ENCODE measurements at places on chromosomes 11 and 22.

DNA sequence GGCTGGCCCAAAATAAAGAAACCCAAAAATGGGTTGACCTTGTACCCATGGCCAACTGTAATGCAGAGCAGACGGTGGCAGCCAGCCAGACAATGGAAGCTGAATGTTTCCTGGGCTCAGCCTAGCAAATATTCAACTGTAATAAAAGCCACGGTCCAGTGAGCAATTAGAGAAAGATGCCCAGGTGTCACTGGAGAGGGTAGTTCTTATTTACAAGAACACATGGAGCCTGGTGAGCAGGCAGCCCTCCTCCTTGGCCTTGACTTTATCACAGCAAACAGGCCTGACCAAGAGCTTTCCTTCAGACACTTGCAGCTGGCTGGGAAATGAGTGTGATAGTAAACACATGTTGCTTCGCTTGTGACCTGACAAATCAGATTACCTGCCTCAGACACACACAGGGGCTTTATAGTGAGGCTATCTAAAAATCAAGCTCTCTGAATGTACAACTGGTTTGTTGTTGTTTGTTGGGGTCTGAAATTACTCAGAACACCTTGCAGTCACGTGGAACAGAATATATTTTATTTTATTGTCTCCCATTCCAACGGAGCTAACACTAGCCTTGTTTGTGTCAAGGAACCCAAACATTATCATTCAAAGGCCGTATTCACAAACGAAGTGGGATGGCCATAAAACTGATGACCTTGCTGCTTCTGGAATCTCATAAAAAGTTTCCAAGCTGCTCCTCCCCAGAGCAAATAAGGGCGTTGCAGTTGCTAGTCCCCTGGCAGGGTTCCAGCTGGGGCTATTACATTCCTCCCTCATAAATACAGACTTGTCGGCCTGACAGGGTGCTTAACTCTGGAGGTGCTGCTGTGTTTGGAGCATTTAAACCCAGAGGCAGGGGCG is 161.1 kb downstream of the BBOX1 start:
- DNase-seq = peak; percentile 82

GRCh38 chr11:134754521-134755198 is 342.6 kb upstream of the B3GAT1 start:
- DNase-seq = no peak

GRCh38 chr11:118672846-118673245 is 6.6 kb downstream of the TREH start:
- no peak for DNase-seq

DNA sequence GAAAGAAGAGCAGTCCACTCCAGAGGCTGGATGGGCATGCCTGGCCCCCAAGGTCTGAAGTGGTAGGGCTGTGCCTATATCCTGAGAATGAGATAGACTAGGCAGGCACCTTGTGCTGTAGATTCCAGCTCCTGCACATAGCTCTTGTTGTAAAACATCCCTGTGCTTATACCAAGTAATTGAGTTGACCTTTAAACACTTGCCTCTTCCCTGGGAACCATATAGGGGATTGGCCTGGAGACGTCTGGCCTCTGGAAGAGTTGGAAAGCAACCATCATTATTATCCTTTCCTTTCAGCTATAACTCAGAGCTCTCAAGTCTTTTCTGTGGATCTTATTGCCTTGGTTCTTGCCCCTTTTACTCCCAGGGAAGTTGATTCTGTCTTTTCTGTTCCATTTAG is 15.1 kb downstream of the LIMK2 start:
- DNase-seq = no peak

- no peak for DNase-seq
These were observed 72.3 kb downstream of the ARFGAP2 start for GRCh38 chr11:47104261-47104950.

DNA sequence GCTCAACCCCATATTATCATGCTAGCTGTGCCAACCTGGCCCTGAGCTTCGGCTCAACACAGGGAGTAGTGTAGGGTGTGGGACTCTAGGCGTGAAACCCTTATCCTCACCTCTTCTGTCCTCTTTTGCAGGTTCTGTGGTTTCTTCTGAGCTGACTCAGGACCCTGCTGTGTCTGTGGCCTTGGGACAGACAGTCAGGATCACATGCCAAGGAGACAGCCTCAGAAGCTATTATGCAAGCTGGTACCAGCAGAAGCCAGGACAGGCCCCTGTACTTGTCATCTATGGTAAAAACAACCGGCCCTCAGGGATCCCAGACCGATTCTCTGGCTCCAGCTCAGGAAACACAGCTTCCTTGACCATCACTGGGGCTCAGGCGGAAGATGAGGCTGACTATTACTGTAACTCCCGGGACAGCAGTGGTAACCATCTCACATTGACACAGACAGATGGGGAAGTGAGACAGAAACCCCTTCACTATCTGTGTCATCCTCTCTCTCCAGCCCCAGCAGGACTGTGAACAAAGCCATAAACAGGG is 76.4 kb downstream of the GGTLC2 start:
- no peak for DNase-seq

DNA sequence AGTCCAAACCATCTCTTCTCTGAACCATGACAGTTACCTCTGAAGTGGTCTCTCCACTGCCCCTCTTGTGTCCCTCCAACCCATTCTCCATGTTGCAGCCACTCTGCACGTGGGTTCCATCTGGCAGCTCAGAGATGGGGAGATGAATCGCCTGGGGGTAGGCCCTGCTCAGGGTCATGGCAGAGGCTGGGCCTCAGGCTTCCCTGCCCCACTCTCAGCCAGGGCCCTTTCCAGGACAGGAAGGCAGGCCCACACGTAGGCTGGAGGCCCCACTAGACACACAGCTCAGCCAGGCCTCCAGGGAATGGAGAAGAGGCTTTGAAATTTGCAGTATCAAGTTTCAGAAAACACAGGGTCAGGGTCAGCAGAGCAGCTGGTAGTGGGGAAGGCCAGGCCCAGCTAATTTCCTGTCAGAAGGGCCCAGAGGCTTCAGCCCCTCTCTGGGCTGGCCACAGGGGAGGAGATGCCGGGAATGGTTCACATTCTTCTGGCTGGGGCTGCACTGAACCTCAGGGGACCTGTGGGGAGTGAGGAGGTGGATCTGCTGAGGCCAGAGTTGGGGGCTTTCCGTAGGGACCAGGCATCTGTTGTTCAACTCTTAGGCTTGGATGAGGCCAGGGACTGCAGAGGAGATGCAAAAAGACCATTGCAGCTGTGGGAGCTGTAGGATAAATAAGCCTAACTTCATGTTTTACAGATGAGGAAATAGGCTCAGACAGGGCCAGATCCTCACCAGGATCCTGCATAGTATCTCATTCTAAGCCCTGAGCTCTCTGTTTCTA is 101.6 kb downstream of the SWAP70 start:
- peak; percentile 28 for DNase-seq

GRCh38 chr11:123219066-123219690 is 24.1 kb upstream of the CLMP start:
- DNase-seq = no peak

- DNase-seq = no peak
These were observed 7.1 kb downstream of the TRIOBP start for GRCh38 chr22:37703906-37704305.

- DNase-seq = no peak
These were observed 51.7 kb downstream of the GRAMD4 start for GRCh38 chr22:46671824-46672432.

GRCh38 chr11:75481922-75482606 is 43.7 kb downstream of the GDPD5 start:
- DNase-seq = no peak

- DNase-seq = no peak
These were observed 57.1 kb upstream of the CREB3L1 start for GRCh38 chr11:46220313-46220712.

All from kidney glomerular epithelial cell (primary cell).